ENCODE measurements at places on chromosomes 5 and 9.

GRCh38 chr5:40503439-40503838 lies 176.3 kb upstream of the PTGER4 start:
- DNase-seq: peak; percentile 43

- DNase-seq: no peak
These were observed 97.7 kb downstream of the MAP1B start for GRCh38 chr5:72204946-72205345.

- peak; percentile 46 for DNase-seq
These were observed 110.8 kb downstream of the LHFPL2 start for GRCh38 chr5:78537821-78538220.

DNA sequence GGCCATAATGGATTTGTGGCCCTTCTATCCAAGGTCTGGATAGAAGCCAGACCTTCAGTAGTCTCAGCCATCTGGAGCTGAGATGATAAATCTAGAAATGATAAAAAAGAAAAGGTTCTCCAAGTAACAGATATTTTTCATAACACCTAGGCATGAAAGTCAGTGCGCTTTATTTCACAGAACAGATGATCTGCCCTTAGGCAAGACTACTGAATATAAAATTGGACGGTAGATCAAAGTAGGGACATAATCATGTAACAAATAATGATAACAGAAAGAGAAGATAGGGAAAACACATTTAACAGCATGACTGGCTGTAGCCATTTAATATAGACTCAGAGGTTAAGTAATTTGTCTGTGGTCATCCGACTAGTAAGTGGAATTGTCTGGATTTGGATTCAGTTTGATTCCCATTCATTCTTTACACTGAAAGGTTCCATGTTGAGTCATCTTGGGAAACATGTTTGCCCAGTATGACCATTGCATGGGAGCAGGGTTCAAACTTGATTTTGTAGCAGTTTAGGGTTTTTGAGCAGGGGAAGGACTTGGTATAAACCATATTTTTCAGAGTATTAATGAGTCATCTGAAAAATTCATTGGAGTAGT lies 4.1 kb upstream of the CAVIN4 start:
- DNase-seq: no peak

DNA sequence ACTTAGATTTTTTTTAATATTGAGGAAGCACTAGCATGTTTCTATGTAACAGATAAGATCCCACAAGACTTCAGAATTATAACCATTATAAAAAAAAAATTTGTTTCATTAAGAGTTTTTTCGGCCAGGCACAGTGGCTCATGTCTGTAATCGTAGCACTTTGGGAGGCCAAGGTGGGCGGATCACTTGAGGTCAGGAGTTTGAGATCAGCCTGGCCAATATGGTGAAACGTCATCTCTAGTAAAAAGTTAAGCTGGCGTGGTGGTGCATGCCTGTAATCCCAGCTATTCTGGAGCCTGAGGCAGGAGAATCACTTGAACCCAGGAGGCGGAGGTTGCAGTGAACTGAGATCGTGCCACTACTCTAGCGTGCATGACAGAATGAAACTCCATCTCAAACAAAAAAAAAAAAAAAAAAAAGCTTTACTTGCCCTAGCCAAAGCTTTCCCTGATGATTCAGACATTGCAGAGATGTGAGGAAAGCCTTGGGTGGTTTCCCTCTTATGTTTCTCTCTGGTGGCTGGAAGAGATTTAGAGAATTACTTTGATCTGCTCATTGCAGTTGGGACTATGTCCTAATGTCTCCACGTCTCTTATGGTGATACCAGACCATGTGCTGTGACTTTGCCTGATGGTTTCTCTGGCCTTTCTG lies 65.4 kb downstream of the EGFLAM start:
- no peak for DNase-seq

GRCh38 chr9:18010492-18010891 lies 431.6 kb downstream of the SH3GL2 start:
- no peak for DNase-seq

DNA sequence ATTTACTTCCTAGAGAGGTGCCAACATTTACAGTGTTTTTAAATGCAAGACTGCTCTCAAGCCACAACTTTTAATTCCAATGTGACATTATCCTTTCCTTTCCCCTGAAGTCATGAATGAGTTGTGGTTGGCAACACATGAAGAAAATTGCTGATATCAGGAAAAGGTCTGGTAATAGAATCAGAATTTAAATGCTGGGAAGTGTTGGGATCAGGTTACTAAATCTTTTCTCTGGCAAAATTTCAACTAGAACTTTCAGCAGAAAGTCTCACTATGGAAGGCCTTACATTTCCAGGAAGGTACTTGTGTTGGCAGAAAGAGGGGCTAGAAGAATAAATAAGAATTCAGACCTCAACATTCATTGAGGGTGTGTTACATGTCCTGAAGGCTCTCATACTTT lies 10.6 kb upstream of the SLC44A1 start:
- DNase-seq: no peak

DNA sequence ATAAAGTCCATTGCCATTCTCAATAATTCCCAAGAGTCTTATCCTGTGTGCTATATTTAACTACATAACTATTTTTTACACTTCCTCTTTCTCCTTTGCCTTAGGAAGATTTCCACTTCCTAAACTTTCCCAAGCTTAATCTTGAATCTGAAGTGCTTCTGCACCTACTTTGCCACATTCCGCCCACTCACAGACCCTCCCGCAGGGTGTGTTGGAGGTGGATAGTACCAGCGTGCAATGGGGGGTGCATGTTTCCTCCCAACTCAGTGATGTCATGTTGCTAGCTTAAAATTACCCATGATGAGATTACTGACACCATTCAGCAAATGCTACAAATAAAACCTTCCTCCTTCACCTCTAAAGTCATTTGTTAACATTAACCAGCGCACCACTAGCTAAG lies 460.2 kb downstream of the NR2F1-AS1 start:
- no peak for DNase-seq

GRCh38 chr5:53515988-53516387 lies 35.6 kb downstream of the FST start:
- no peak for DNase-seq

- DNase-seq: no peak
These were observed 267.7 kb upstream of the RASA1 start for GRCh38 chr5:86999951-87000350.

- DNase-seq: no peak
These were observed 59.1 kb upstream of the TMC1 start for GRCh38 chr9:72462340-72462739.

Data from bone marrow (tissue), 2 donors.